HuH-7.5 (cell line): ENCODE measurements at places on chromosomes 2 and 18.

- DNase-seq, result no peak
Observed at GRCh38 chr18:59996370-59996966, 96.7 kb downstream of the PMAIP1 start.

- no peak for DNase-seq
Observed at GRCh38 chr2:196836440-196836839, 27.3 kb upstream of the C2orf66 start.

- peak; percentile 96 for DNase-seq
Observed at GRCh38 chr18:12377556-12378197, 650 bp upstream of the AFG3L2 start.

DNA sequence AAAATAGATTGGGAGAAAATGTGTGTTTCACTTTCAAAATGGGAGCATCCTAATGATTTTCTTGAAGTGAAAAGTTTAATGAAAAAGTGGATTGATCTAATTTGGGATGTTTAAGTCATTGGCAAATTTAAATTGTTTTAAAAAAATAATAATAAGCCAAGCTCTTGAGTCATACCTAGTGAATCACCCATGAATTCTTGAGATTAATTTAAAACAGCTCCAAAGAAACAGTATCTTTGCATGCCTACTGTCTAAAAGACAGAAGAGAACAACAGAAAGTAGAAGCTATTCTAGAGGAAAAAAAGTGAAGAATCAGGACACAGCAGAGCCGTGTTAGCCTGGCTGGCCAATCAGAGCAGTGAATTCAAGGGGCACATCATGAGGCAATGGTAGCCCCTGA is 7.7 kb downstream of the ACVR1C start:
- DNase-seq, result no peak

- DNase-seq, result no peak
Observed at GRCh38 chr2:228118940-228119339, 62.5 kb downstream of the SPHKAP start.

DNA sequence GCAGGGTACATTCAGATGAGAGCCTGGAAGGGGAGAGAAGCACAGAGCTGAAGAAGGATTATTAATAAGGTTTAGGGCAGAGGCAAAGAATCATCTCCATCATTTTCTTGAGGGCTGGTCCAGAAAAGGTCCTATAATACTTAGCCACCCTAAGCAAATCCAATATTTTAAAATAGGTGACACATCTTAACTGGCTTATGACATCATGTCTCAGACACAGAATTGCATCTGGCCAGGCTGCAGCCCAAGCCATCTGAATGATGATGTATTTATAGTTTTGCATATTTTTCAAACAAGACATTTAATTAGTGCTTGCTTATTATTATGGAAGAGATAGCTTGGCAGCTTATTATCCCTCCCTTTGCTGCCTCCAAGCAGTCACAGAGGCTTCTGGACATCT is 571.3 kb downstream of the SUCLG1 start:
- no peak for DNase-seq
